Osteoblast (primary cell): ENCODE measurements at places on chromosomes 11 and 22.

DNA sequence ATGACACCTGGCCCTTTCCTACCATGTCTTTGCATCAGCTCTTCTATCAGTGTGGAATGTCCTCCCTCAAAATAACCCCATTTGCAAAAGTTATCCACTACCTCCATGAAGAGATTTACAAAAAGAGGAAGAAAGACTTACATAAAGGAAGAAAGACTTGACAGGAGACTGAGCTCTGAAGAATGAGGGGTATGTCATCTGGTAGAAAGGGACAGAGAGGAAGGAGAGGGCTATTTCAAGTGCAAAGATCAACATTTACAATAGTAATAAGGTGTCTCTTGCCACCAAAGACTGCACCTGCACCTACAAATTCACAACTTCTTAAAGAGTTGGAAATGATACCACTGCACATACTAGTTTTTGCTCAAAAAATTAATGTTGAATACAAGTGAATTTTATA is 18.2 kb downstream of the PAK1 start:
- DNase-seq = no peak

GRCh38 chr11:2200536-2200935 is 28.9 kb upstream of the TH start:
- no peak for DNase-seq

- DNase-seq = peak; percentile 10
Observed at GRCh38 chr22:44462246-44463010, 35.6 kb downstream of the RTL6 start.

GRCh38 chr11:78419327-78419726 is 1.7 kb upstream of the GAB2 start:
- DNase-seq = peak; percentile 94

DNA sequence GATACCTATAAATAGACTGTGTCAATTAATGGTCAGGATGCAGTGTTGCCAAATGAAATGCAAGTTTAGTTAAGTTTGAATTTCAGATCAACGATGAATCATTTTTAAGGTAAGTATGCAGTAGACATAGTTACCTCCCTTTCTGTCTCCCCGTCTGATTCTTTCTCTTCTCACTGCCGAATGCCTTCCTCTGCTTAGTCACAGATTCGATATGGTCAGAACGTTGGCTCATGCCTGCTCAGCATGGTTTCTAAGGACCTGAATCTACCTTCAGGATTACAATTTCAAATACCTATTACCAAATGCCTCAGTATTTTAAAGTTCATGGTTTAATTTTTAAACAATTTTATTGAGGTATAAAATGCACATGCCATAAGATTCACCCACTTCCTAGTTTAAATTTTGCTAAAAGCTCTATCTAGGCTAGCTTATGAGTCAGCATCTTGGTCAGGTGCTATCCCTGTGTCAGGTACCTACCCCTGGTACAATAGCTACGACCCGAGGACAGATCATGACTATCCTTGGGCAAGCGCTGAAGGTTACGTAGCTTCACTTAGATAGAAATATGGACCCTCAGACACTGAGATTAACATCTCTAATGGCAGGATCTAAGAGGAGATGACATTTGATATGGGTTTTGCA is 78.2 kb upstream of the SPON1 start:
- no peak for DNase-seq

DNA sequence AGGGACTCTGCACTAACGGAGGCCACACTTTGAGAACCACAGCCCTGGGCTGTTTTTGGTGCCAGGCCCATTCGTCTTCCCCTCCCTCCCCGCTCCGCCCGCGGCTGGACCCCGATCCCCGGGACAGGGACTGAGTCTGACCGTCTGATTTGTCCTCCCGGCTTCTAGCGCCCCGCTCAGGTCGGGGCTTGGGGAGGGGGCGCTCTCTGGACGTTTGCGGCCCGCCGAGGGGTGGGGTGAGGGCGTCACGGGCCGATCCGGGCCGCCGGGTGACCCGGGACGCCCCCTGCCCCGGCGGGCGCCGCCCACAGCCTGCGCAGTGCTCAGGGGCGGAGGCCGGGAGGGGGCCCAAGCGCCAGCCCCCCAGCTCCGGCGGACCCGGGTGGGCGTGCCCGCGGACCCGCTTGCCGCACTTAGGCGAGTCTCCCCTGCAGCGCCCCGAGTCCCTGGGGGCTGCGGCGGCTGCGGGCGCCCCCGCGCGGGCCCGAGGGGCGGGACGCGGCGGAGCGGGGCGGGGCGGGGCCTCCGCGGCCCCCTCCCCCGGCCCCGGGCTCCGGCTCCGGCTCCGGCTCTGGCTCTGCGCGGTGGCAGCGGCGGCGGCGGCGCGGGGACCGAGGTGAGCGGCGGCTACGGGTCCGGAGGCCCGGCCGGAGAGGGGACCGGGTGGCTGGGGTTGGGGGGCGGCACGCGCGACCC is 33.7 kb upstream of the PRR5 start:
- DNase-seq = peak; percentile 81

GRCh38 chr11:119673759-119674336 is 55.2 kb downstream of the NECTIN1 start:
- DNase-seq = no peak

- DNase-seq = peak; percentile 67
Observed at GRCh38 chr22:38110863-38111852, 674 bp upstream of the BAIAP2L2 start.

- no peak for DNase-seq
Observed at GRCh38 chr11:88358040-88358431, 20.5 kb upstream of the CTSC start.

- no peak for DNase-seq
Observed at GRCh38 chr11:24437123-24437522, 59.7 kb upstream of the LUZP2 start.

- DNase-seq = peak; percentile 88
Observed at GRCh38 chr11:61774411-61774810, 18.0 kb downstream of the TMEM258 start.

DNA sequence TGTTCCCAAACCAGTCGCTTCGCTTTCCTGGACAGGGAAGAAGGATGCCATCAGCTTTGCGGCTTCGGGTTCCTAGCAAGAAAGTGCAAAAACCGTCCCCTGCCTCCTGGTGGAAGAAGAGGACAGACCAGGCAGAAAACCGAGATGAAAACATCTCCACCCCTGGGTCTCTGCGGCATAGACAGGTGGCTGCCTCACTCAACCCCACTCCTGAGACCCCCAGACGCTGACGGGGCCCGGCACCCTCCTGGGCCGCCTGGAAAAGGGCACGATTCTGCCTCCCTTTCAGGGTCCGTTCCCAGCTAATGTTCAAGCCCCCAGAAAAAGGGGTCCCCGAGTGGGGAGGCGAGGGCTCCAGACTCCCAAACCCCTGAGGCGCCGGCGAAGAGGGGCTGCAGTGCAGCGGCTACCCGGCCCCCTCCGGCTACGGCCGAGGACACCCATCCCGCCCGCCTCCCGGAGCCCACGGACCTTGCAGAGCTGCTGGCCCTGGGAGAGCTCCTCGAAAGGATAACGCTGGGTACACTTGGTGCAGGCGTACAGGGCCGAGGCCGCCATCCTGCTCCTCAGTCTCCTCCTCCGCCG is 569 bp downstream of the FAM76B start:
- DNase-seq = peak; percentile 95
